ENCODE measurements at places on chromosomes 5 and 9. TPM values are rescaled to one million over a fixed set of nuclear protein-coding genes. Genes with fewer than 3 reads are reported as not detected.

DNA sequence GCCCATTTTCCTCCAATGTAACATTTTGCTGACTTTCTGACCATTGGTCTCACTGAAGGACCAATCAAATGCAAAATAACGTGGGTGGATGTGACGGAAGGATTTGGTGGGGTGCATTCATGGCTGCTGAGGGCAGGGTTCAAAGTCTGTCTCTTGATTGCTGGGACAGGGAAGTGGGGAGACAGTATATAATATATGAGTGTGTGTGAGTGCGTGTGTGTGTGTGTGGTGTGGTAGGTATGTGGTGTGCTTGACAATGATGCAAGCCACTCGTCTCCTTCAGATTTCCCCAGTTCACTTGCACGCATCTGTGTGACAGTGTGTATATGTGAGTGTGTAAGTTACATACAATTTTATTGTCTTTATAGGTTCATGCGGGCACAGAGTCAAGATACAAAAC lies 477.3 kb downstream of the DIRAS2 start:
- DNase-seq: no peak

- no peak for DNase-seq
Observed at GRCh38 chr5:133565993-133566392, 46.3 kb downstream of the FSTL4 start.

- DNase-seq: no peak
Observed at GRCh38 chr9:109336409-109336808, 15.6 kb upstream of the EPB41L4B start.

DNA sequence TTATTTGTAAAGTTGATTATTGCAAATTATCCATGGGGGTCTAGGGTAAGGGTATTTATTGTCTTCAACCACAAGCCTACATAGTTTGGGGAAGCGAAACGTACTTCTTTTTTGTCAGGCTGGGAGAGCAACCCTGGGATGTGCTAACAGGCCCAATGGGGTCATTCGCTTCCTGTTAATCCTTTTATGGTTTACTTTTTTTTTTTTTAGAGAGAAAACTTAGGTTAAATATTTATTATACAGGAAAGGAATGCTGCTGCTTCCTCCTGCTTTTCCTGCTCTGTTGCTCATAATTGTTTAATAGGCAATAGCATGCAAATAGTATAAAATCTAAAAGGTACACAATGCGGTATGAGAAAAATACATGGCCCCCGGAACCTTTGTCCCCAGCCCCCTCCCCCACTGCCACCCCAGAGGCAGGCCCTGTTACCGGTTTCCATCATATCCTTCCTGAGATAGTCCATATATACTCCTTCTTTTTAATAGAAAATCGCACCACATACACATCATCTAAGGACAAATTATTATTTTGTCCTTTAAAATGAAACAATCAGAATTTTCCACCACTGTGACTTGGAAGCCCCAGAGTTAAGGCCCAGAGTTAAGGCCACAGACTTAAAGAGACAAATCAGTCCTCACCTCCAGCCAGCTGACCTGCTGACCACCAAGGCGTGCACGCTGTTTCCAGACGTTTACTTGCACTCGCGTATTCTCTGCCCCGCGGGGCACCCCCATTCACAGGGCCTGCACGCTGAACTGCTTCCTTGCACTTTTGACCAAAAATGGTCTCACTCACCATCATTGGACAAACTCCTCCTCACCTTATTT lies 83.9 kb downstream of the NDFIP1 start:
- no peak for DNase-seq

DNA sequence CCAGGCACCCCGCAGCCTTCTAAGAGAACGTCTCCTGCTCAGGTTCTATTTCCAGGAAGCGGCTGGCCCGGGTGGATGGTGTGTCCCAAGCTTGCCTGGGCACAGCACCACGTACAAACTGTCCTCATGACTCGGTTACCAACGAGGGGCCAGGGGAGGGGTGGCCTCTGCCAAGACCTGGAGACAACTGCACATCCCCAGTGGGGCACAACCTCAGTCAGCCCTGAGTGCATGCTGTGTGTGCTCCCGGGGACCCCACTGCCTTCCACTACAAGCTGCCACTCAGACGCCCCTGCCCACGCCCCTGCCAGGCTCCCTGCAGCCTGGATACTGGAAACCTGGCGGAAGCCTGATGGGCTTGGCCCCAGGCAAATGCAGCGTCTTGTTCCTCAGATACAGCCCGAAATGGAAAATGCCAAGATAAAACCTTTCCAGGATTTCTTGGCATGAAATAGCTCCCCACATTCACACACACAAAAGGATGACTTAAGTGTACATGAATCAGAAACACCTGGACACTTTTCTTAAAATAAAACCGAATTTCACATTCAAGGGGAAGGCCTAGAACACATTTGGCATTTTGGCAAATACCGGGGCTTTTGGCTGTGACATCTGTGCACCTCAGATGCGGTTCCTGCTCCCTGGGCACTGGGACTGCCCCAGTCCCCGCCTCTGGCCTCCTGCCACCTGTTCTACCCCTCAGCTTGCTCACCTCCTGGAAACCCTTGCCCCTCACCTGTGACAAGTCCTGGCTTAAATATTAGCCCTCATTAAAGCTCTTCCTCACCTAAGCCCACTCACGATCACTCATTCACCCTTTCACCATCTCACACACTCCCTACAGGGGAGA lies 62.5 kb downstream of the COL23A1 start:
- no peak for DNase-seq

GRCh38 chr5:37735649-37736347 lies 104.0 kb downstream of the GDNF start:
- DNase-seq: peak; percentile 43

GRCh38 chr5:58080573-58080972 lies 379.3 kb downstream of the PLK2 start:
- DNase-seq: no peak

Gene ENTPD2
- total RNA-seq: 8.0 TPM
